ENCODE measurements at places on chromosomes 5 and 9. TPM values are rescaled to one million over a fixed set of nuclear protein-coding genes. Genes with fewer than 3 reads are reported as not detected.

The HTR4 gene
- total RNA-seq: not detected

The ST8SIA4 gene
- total RNA-seq: 0.85 TPM

The OR13J1 gene
- not detected for total RNA-seq

GRCh38 chr9:86723346-86723745 is 224.0 kb downstream of the GAS1 start:
- DNase-seq: no peak

GRCh38 chr5:33832404-33833236 is 59.2 kb downstream of the ADAMTS12 start:
- no peak for DNase-seq

- no peak for DNase-seq
Observed at GRCh38 chr5:155250596-155250995, 237.0 kb downstream of the KIF4B start.
